ENCODE measurements at places on chromosomes 1 and 21. TPM values are rescaled to one million over a fixed set of nuclear protein-coding genes. Genes with fewer than 3 reads are reported as not detected.

Gene TFAP2E
- total RNA-seq: 0.20 TPM

Gene ADAMTSL4
- total RNA-seq: 36.2 TPM

Gene SGIP1
- 8.8 TPM for total RNA-seq

Gene MXRA8
- total RNA-seq: 243 TPM

Gene SPSB1
- total RNA-seq: 17.6 TPM

Gene GJA9
- not detected for total RNA-seq

Gene LCE1C
- total RNA-seq: not detected

Gene E2F2
- 2.2 TPM for total RNA-seq

Gene BEND5
- total RNA-seq: 1.1 TPM

Gene DSTYK
- 10.7 TPM for total RNA-seq

Data from subcutaneous preadipocyte (primary cell).